ENCODE measurements at places on chromosomes 12 and 14.

DNA sequence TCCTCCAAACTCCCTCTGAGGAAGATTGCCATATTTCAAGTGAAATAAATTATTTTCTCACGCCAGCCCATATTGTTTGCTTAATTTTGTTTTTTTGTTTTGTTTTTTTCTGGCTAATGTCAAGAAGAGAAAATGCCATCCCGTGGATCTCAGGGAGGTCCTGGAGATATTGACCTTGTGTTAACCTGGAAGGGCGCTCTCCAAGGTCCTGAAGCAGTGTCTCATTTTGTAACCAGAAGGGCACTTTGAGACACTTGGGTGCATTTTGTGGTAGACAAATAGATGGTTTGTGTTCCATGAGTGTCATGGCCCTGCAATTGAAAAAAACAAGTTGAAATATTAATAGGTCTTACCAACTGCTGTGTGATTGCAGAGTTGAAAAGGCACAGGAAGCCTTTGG lies 268.9 kb downstream of the SUDS3 start:
- peak; percentile 92 for DNase-seq

DNA sequence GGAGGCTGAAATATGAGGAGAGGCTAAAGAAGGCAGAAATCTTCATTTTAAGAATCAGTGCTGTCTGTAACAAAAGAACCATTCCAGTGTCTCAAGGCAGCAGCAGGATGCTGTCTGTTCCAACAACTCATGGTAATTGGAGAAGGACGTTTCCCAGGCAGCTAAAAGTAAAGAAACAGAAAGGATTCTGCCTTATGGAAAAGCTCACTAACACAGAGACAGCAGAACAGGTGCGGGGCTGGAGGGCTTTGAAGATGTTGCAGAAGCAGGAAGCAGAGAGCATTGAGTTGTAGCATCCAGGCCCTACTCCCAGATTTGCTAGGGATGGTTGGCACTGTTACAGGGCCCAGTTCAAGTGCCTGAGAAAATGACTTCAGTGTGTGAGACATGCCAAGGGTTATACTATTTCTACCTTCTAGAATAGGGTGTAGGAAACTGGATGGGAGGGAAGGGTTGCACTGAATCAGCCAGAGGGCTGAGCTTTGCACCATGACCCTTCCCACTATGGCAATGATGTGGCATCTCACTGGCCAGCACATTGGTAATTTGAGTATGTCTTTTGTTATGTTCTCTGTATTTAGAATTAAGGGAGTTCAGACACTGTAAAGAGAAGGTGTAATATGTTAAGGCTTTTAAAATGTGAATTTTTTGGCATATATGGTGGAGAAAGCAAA lies 160.0 kb upstream of the FBXO33 start:
- no peak for DNase-seq

- no peak for DNase-seq
Measured at GRCh38 chr12:9751204-9752144, 9.2 kb downstream of the CD69 start.

GRCh38 chr14:41606282-41606531 lies 469 bp upstream of the LRFN5 start:
- DNase-seq: no peak

GRCh38 chr12:11672256-11673191 lies 23.1 kb downstream of the ETV6 start:
- no peak for DNase-seq

- DNase-seq: no peak
Measured at GRCh38 chr14:58401587-58401986, 5.9 kb downstream of the TOMM20L start.

- DNase-seq: no peak
Measured at GRCh38 chr14:66099931-66100330, 386.2 kb upstream of the CCDC196 start.

- DNase-seq: no peak
Measured at GRCh38 chr12:120998435-120998834, 17.9 kb downstream of the C12orf43 start.

GRCh38 chr12:5510251-5510805 lies 78.4 kb downstream of the NTF3 start:
- DNase-seq: peak; percentile 41

DNA sequence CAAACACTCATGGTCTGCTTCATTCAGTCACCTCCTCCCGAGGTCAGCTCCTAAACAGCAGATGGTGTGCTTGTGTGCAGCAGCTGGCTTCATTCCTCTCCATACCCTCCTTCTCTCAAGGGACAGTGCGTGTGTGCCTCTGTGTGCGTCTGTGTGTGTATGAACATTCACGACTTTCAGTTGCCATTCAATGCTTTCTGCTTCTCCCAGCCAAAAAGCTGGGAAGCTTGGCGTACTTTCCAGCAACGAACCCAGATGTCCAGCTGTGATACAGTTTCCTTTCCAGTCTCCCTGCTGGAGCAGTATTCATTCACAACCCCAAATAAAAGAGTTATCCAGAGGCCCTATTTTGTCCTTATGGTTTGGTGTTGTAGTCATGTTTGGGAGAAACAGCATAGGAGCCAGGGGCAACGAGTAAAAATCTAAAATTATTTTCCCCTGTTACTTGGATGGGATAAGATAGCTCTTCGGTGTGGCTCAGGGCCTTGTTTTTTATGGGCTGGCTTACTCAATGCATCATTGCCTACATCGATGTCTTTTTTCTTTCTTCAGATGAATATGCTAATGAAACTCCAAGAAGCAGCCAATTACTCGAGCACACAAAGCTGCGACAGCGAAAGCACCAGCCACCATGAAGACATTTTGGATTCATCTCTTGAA lies 379.3 kb downstream of the NAV3 start:
- DNase-seq: no peak

DNA sequence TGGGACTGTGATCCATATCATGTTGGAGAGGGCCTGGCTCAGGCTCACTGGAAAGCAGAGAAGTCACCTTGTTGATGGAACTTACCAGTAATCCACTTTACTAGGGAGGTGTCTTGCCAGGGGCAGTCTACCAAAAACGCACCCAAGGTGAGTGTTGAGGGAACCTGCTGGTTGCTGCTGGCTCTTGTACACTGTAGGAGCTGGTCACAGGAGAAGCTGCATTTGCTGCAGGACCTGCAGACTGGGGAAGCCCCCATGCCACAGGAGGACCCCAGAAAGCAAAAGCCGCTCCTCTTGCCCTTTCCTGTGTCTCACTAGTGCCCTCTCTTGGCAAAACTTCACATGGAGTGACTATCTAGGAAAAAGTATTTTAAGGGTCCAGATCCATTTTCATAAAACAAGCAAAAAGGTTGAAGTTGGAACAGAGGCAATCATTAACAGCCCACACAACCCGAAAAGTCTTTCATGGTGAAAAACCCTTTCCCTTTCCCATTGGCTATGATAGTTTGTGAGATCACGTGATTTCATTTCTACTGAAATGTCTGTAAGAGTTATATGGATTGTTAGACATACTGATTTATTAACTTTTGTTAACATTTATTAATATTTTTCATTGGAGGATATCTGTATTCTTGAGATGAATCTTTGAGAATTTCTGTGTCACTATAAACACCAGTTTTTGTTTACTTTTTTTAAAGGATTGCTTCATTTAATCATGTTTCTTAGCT lies 59.2 kb downstream of the RASSF8 start:
- DNase-seq: peak; percentile 89

All from endodermal cell (in vitro differentiated cells).